ENCODE measurements at places on chromosomes 5 and 9. TPM values are rescaled to one million over a fixed set of nuclear protein-coding genes. Genes with fewer than 3 reads are reported as not detected.
A peak's percentile ranks its signal among the peaks of the same experiment; 100 is the strongest.

DNA sequence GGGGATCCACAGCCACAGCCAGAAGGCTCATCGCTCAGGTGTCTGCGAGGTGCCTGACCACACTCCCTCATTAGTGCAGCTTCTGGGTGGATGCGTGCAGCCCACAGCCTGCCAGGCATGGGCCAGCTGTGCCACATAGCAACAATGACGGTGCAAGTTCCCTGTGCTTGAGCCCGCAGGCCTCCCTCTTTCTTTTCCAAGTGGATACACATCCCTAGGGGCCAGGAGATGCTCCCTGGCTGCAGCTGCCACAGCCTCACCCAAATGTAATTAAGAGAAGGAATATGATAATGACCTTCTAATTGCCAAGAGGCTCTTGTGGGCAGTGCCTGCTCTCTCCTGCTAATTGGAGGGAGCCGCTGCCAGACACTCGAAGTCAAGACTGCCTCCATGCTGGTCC is 116.0 kb upstream of the PPP1R26 start:
- no peaks in the 10 kb centered on the region for H3K27me3 ChIP-seq
- no peaks in the 10 kb centered on the region for H3K36me3 ChIP-seq
- H3K4me3 ChIP-seq: no peak overlapping the region
- H3K27ac ChIP-seq: no peak overlapping the region
- H3K4me1 ChIP-seq: no peaks in the 10 kb centered on the region
- DNase-seq: peak; percentile 39

GRCh38 chr9:113660196-113660595 is 196.7 kb downstream of the RGS3 start:
- H3K4me3 ChIP-seq: no peak overlapping the region
- H3K27ac ChIP-seq: no peak overlapping the region
- peaks cover 26% of the 10 kb centered on the region for H3K4me1 ChIP-seq
- no peak for DNase-seq
- no peaks in the 10 kb centered on the region for H3K27me3 ChIP-seq

DNA sequence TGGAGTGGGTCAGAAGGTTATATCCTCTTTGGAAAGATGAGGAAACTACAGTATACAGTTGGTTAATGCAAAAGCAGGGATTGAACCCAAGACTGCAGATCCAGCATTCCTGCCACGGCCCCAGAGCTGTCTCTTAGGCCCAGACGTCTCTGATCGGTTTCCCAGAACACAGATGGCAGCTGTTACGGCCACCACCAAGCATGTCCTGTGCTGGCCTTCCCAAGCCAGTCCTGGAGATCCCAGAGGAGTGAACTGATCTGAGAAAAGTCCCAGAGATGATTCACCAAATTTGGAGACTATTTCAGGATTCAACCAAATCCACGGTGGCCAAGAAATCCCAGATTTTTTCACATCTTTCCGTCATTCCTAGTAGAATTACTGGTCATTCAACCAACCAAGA is 20.1 kb downstream of the TNIP1 start:
- H3K36me3 ChIP-seq: peaks cover 14% of the 10 kb centered on the region
- peak overlapping the region; percentile 84 for H3K27ac ChIP-seq
- DNase-seq: no peak
- H3K27me3 ChIP-seq: no peaks in the 10 kb centered on the region
- H3K4me3 ChIP-seq: no peak overlapping the region

DNA sequence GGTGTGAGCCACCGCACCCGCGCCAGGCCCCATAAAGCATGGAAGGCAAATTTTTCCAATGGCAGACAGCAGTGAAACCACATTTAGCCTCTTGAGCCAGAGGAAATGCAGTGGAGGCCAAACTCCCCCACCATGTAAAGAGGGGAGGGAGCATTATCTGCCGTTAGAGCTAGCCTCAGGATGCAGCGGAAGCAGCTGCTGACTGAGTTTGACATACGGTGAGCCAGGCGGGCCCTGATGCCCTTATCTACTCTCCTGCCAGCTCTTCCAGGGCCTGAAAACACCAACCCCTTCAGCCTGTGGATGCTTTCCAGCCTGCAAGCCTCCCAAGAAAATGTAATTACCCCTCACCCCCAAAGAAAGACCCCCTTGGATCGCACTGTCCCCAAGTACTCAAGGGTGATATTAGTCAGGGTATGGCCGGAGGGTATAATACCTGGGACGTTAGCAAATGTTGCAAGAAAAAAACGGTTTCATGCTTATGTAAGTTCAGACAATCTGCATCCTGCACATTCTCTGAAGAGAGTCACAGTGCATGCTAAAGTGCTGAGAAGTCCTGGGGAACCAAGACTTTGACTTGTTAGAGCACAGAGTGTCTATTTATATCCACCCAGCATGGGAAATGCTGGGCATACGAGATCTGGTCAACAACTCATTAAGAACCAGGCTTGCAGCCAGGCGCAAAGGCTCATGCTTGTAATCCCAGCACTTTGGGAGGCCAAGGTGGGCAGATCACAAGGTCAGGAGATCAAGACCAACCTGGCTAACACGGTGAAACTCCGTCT is 11.3 kb upstream of the GGTA1 start:
- H3K27me3 ChIP-seq: no peaks in the 10 kb centered on the region
- no peak overlapping the region for H3K27ac ChIP-seq
- H3K36me3 ChIP-seq: no peaks in the 10 kb centered on the region
- H3K4me1 ChIP-seq: no peaks in the 10 kb centered on the region

GRCh38 chr5:68147659-68148058 is 67.9 kb upstream of the PIK3R1 start:
- DNase-seq: no peak
- H3K4me1 ChIP-seq: no peaks in the 10 kb centered on the region
- H3K27ac ChIP-seq: no peak overlapping the region
- H3K27me3 ChIP-seq: no peaks in the 10 kb centered on the region
- no peaks in the 10 kb centered on the region for H3K36me3 ChIP-seq

DNA sequence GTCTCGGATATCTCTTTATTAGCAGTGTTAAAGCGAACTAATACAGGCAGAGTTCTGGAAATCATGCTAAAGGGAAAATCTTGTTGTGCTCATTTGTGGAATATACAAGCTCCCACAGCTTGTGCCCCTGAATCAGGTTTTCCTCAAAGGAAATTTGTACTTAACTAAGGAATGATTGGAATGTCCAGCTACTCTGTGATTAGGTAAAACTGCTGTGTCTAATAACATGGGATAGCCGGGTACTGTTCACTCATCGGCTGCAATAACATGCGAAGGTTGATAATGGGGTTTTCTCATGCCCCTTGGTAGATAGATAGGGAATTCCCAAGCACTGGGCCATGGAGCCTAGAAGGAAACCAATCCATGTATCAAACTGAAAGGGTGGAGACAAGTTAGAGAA is 306.7 kb downstream of the NR2F1-AS1 start:
- H3K4me1 ChIP-seq: no peaks in the 10 kb centered on the region
- H3K36me3 ChIP-seq: no peaks in the 10 kb centered on the region
- no peak overlapping the region for H3K27ac ChIP-seq
- H3K4me3 ChIP-seq: no peak overlapping the region

DNA sequence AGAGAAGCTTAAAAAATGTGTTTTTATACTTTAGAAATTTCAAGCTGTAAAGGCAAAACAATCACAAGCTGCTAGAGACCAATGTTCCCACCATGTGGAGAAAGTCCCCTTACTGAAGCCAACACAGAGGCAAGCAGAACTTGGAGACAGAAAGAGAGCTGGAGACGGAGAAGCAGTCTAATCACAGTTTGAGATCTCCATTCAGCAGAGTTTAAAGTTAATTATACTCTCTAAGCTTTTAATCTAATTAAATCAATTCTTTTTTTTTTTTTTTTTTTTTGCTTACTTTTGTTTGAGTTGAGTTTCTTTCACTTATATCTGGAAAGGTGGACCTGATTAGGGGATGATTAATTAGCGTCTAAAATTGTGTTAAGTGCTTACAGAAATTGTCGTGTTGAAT is 1534.3 kb downstream of the MAT2B start:
- no peak overlapping the region for H3K4me3 ChIP-seq
- DNase-seq: no peak
- no peaks in the 10 kb centered on the region for H3K36me3 ChIP-seq
- H3K27ac ChIP-seq: no peak overlapping the region
- H3K27me3 ChIP-seq: no peaks in the 10 kb centered on the region
- H3K4me1 ChIP-seq: no peaks in the 10 kb centered on the region

DNA sequence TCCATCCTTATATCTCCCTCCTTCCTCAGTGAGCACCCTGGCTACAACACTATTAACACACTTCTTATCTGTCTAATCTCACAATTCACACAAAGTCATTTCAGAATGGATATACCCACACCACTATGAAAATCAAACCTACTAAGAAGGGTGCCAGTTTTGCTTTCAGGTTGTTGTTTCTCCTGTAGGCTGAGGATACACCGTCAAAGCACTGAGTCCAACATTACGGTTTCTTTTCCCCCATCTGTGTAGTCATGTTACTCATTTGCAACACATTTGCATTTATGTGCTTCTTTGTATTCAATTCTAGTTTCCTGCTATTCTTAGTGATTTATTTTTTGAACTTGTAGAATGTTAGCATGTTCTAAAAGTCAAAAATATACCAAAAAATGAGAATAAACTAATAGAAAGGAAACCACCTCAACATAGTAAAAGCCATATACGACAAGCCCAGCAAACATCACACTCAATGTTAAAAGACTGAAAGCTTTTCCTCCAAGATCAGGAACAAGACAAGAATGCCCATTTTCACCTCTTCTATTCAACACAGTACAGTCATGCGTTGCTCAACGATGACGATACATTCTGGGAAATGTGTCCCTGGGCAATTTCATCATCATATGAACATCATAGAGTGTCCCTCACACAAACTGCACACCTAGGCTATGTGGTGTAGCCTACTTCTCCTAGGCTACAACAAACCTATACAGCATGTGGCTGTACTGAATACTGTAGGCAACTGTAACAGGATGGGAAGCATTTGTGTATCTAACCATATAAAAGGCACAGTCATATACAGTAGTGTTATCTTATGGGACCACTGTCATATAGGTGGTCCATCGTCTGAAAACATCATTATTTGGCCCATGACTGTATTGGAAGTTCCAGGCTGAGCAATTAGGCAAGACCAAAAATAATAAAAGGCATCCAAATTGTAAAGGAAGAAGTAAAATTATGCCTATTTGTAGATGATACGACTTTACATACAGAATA is 6.3 kb downstream of the ROR2 start:
- H3K4me3 ChIP-seq: no peak overlapping the region
- H3K4me1 ChIP-seq: peaks cover 11% of the 10 kb centered on the region
- peaks cover 8% of the 10 kb centered on the region for H3K27me3 ChIP-seq
- no peak overlapping the region for H3K27ac ChIP-seq
- no peaks in the 10 kb centered on the region for H3K36me3 ChIP-seq

GRCh38 chr5:177300951-177301350 is 2.6 kb downstream of the RAB24 start:
- peaks cover 75% of the 10 kb centered on the region for H3K4me1 ChIP-seq
- H3K27me3 ChIP-seq: no peaks in the 10 kb centered on the region
- H3K27ac ChIP-seq: peak overlapping the region; percentile 89
- H3K36me3 ChIP-seq: no peaks in the 10 kb centered on the region

- no peak for DNase-seq
- no peaks in the 10 kb centered on the region for H3K36me3 ChIP-seq
- H3K27ac ChIP-seq: no peak overlapping the region
- no peaks in the 10 kb centered on the region for H3K27me3 ChIP-seq
- H3K4me1 ChIP-seq: peaks cover 6% of the 10 kb centered on the region
These were observed 55.3 kb downstream of the IL33 start for GRCh38 chr9:6270896-6271295.

DNA sequence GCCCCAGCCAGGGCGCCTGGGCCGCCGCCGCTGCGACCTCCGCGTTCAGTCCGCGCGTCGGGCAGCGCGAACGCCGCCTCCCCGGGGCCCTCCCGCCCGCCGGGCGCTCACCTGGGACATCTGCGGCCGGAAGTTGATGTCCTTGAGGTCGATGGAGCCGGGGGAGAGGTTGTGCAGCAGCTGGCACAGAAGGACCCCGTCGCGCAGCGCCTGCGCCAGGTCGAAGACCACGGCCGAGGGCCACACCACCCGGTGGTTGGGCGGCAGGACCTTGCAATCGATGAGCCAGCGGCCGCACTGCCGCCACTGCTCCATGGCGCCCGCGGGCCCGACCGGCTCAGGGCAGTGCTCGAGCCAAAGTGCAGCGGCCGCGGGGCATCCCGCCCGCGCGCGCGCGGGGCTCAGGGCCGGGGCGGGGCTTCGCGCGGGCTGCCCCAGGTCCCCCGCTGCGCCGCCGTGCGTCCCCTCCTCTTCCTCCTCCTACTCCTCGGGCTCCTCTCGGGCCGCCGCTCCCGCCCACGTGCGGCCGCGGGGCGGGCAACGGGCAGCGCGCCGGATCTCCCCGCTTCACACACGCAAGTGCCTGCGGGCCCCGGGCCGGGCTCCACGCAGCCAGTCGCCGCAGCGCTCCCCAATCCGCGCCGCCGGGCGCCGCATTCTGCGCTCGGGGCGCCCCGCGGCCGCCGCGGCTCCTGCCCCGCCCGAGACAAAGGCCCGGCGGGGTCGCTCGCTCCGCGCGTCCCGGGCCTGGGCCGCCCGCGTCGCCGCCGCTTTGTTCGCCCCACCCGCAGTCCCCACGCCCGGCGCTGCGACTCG is at the start of gene VAV2:
Gene VAV2, minus strand, starts transcription at position 361 of the 816 bp plus-strand sequence. Its CDS starts 46 bp downstream, at position 315.
- peak within 1 kb of the TSS; percentile 81 for H3K4me3 ChIP-seq
- H3K27ac ChIP-seq: peak within 1 kb of the TSS; percentile 95
- H3K4me1 ChIP-seq: peaks cover 37% of the 10 kb centered on the region
- DNase-seq: peak; percentile 94
- no peaks in the 10 kb centered on the region for H3K27me3 ChIP-seq

- H3K4me1 ChIP-seq: peaks cover 37% of the 10 kb centered on the region
- H3K27ac ChIP-seq: peak overlapping the region; percentile 86
- H3K36me3 ChIP-seq: peaks cover 11% of the 10 kb centered on the region
- no peaks in the 10 kb centered on the region for H3K27me3 ChIP-seq
- peak; percentile 62 for DNase-seq
- H3K4me3 ChIP-seq: no peak overlapping the region
These were observed 29.1 kb downstream of the JADE2 start for GRCh38 chr5:134554319-134555222.

GRCh38 chr9:34371886-34372466 is 4.7 kb downstream of the MYORG start:
- no peak for DNase-seq
- H3K36me3 ChIP-seq: peaks cover 15% of the 10 kb centered on the region
- H3K4me3 ChIP-seq: no peak overlapping the region
- peaks cover 3% of the 10 kb centered on the region for H3K4me1 ChIP-seq
- H3K27me3 ChIP-seq: no peaks in the 10 kb centered on the region
- H3K27ac ChIP-seq: no peak overlapping the region

DNA sequence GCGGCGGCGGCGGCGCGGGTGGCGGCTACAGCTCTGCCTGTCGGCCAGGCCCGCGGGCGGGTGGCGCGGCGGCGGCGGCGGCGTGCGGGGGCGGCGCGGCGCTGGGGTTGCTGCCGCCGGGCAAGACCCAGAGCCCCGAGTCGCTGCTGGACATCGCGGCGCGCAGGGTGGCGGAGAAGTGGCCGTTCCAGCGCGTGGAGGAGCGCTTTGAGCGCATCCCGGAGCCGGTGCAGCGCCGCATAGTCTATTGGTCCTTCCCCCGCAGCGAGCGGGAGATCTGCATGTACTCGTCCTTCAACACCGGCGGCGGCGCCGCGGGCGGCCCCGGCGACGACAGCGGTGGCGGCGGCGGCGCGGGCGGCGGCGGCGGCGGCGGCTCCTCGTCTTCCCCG is 296 bp downstream of the ZSWIM6 start:
- peak; percentile 33 for DNase-seq
- H3K4me3 ChIP-seq: peak overlapping the region; percentile 84
- H3K36me3 ChIP-seq: no peaks in the 10 kb centered on the region
- H3K27ac ChIP-seq: peak overlapping the region; percentile 93

- no peaks in the 10 kb centered on the region for H3K4me1 ChIP-seq
- no peak overlapping the region for H3K4me3 ChIP-seq
- H3K36me3 ChIP-seq: peaks cover 4% of the 10 kb centered on the region
- no peaks in the 10 kb centered on the region for H3K27me3 ChIP-seq
- no peak for DNase-seq
These were observed 42.1 kb downstream of the OTULIN start for GRCh38 chr5:14706615-14707021.

The ADGRD2 gene
- not detected for total RNA-seq

The MARCHF11 gene
- total RNA-seq: not detected

The PCDHB15 gene
- total RNA-seq: 1.5 TPM

The LCN15 gene
- not detected for total RNA-seq

The IL17B gene
- not detected for total RNA-seq

The HSPA4 gene
- 32.2 TPM for total RNA-seq

The CNTNAP3 gene
- total RNA-seq: 13.6 TPM

The RNF14 gene
- 24.1 TPM for total RNA-seq

Data from upper lobe of left lung (tissue), 6 donors.